ENCODE measurements at places on chromosomes 11 and 22.

- no peak for DNase-seq
Observed at GRCh38 chr11:102400603-102401002, 52.0 kb downstream of the TMEM123 start.

DNA sequence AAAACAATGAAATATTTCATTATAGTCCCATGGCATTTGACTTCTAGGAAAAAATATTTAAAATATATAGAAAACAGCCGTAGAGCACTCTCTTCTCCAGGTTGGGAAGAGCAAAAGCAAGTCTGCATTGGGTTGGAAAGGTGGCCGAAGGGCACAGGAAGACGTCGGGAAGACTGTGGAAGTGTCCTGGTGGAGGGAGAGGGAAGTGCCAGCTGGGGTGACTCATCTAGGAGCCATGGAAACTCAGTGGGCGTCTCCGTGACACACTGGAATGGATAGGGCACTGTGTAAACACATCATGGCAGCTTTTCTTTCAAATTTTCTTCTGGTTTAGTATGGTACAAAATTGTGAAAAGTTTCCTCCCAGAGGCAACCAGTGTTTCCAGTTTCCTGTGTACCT, 12.7 kb downstream of the GTPBP1 start:
- DNase-seq: no peak

DNA sequence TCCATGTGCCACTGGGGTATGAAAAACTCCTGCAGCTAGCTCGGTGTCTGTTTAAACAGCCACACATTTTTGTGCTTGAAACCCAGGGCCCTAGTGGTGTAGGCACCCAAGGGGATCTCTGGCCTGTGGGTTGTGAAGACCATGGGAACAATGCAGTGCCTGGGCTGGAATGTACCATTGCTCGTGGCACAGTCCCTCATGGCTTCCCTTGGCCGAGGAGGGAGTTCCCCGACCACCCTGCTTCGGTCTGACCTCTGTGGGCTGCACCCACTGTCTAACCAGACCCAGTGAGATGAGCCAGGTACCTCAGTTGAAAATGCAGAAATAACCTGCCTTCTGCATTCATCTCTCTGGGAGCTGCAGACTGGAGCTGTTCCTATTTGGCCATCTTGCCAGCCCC, 214.0 kb downstream of the TRPC6 start:
- no peak for DNase-seq

DNA sequence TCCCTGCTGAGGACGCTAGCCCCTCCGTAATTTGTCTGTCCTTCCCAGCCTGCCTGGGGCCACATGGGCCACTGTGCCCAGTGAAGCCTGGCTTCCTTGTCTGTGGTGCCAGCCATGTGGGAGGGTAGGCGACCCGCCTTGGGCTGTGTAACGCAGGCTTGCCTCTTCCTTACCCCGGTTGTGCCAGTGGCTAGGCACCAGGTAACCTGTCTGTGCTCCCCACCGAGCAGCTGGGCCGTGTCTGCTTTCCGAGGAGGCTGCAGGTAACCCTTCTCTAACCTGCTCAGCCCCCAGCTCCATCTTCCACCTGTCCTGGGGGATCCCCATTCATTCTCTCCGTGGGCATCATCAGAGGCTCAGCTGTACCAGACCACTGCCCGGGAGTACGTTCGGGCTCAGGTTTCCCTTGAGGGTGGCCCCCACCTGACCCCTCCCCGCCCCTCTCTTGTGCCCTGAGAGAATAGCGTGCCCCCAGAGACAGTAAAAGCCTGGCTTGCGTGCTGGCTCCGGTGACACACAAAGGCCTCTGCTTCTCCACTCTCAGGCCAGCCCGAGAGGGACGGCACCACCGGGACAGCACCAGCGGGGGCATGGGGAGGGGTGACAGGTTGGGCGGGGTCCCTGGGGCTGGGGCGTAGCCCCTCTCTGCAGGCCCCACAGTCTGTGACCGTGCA, 79.1 kb downstream of the CDKN1C start:
- no peak for DNase-seq

- no peak for DNase-seq
Observed at GRCh38 chr11:128574576-128575011, 12.8 kb downstream of the ETS1 start.

DNA sequence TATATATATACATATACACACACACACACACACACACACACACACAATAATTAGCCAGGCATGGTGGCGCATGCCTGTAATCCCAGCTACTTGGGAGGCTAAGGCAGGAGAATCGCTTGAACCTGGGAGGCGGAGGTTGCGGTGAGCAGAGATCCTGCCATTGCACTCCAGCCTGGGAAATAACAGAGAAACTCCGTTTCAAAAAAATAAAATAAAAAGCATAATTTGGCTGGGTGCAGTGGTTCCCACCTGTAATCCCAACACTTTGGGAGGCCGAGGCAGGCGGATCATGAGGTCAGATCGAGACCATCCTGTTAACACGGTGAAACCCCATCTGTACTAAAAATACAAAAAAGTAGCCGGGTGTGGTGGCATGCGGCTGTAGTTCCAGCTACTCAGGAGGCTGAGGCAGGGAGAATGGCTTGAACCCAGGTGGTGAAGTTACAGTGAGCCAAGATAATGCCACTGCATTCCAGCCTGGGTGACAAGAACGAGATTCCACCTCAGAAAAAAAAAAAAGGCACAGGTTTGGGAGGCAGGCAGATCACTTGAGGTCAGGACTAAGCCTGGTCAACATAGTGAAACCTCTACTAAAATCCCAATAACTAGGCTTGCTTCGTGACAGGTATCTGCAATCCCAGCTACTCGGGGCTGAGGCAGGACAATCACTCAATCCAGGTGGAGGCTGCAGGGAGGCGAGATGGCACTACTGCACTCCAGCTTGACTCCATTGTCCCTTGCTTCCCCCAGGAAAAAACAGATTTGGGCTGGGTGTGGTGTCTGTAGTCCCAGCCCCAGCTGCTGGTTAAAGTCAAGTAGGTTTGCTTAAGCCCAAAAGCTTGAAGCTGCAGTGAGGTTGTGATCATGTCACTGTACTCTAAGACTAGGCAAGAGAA, 11.8 kb upstream of the WDR74 start:
- DNase-seq: no peak

DNA sequence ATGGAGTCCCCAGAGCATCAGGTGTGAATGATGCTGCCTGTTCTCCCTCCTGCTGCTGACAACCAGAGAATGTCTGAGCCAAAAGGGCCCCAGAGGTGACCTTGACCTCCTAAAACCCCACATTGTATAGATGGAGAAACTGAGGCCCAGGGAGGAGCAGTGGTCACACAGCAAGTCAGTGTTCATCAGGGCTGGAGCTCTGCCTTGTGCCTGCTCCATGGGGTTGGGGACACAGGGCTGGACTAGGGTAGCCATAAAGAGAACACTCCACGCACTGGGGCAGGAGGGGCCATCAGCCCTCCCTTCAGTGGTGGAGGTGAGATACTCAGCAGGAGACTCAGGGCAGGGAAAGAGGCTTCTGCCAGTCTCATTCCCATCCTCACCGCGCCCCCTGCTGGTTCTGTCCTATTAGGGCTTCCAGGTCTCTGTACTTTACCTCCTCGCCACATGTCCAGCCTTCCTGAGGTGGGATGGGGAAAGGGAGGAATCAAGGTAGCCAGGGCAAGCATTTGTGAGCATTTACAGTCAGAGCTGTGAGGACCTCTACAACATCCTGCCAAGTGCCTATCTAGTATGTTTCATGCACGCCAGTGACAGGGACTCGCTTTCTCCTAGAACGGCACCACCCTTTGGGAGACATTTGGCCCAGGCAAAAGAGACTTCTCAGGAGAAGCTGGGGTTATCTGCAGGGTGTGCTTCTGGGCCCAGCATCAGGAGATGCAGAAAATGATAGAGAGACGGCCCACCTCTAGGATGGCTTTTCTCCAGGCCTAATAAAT, 43.2 kb downstream of the NEU3 start:
- peak; percentile 27 for DNase-seq

DNA sequence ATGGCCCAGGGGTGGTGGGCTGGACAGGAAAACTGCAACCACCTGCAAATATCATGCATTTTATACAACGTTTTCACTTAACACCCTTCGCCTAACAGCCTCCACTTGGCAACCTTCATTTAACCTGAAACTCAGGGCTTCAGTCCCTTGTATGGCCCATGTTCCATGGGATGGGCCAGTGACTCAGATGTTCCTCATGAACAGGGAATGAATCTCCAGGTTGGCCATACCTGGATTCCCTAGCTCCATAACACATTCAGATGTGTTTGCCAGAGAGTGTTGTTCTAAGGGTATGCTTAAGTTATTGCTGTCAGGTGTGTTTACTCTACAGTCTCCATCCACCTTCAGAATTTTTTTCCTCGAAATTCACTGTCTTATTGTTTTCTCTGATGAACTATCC, 316.9 kb downstream of the JRKL start:
- no peak for DNase-seq

DNA sequence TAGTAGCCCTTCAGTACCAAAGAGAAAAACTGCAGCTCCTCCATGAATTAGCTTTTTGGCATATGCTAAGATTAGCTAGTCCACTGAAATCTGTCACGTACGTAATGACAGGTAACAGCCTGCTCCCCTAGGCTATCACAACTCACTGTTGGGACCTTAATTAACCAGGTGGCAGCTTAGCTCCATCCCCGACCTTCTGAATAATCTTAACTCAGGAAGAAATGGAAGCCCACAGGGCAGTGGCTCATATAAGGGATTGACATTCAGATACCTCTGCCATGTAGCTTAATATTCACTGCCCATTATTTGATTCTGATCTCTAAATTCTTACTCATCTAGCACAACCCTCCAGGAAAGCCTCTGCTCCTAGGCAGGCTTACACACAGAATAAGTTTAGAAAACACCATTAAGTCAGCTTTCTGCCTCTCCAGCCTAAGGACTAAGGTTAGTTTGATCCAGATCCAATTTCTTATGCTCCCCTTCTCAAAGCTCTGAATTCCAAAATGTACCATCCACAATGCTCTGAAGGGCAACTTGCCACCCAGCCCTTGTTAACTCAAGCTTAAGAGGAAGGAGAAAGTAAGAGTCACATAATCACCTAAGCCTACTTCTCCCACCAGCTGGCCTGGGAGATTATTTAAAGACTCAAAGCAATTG, 5.0 kb downstream of the HSPA8 start:
- DNase-seq: no peak

All from hindlimb muscle (tissue), 1 donor.